ENCODE measurements at places on chromosomes 4 and X.

- DNase-seq = no peak
Measured at GRCh38 chrX:54785901-54786300, 12.2 kb downstream of the ITIH6 start.

- DNase-seq = no peak
Measured at GRCh38 chr4:74092957-74093356, 6.0 kb downstream of the CXCL2 start.

DNA sequence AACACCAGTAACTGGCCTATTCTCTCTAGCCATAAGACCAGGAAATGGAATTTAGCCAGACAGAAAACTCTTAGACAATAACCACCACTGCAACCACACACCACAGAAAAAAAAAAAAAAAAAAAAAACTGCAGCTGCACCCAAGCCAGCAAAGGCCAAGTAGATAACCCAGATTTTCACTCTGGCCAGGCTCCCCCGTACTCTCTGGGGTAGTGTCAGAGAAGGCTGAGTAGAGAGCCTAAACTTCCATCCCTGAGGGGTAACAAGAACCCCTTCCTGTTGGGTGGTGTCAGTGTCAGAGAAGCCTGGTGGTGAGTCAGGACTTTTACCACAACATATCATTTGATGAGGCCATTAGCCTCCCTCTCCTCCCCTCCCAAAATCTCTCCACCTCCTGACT is 5.6 kb upstream of the DLG3 start:
- no peak for DNase-seq

- no peak for DNase-seq
Measured at GRCh38 chr4:188023682-188024081, 28.1 kb downstream of the ZFP42 start.

DNA sequence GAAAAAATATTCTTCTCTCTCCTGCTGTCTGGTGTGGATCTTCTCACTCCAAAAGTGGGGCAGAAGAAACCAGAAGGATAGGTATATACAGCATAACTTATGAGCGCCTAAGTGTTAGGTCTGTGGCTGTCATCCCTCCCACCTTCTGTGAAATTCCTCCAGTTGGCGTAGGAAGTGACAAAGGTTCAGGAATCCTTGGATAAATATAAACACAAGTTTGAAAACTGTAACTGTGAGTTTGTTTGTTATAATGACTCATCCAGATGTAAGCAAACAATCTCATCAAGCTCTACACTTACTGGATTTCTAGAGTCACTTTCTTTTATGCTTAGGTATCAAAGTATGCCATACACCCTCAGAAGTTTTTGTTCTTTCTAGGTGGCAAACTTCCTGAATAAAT is 405.2 kb downstream of the FAT4 start:
- no peak for DNase-seq

DNA sequence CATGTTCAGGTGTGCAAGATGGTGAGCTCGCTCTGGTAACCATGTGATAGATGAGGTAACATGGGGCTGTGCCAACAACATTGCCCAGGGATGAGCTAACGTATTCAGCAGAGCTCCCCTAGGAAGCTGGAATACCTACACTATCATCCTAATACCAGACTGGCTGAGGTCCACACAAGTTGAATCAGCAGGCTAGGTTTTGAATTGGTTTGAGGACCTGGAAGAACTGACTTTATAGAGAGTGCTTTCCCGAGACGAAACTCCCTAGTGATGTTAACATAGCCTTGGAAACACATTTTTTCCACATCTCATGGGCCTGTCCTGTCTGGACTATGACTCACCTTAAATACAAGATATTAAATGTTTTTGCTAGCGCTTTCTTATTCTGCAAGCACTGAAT is 56.7 kb downstream of the IGFBP7 start:
- DNase-seq = no peak

DNA sequence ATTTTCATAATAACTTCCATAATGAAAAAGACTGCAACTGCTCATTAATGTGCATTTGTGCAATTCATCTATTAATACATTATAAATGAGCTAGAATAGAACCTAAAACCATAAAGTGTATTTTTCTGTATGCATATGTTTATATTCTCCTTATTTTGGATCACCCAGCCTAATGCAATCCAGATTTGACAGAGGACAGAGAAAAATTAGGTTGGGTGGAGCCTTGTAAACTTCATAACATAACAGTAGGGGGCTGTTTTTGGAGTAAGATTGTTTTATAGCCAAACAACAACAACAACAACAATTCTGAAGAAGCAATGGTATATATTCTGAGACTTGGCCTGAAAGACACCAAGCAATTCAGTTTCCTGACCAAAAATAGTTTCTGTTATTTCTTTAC is 615.3 kb upstream of the SLIT2 start:
- no peak for DNase-seq

DNA sequence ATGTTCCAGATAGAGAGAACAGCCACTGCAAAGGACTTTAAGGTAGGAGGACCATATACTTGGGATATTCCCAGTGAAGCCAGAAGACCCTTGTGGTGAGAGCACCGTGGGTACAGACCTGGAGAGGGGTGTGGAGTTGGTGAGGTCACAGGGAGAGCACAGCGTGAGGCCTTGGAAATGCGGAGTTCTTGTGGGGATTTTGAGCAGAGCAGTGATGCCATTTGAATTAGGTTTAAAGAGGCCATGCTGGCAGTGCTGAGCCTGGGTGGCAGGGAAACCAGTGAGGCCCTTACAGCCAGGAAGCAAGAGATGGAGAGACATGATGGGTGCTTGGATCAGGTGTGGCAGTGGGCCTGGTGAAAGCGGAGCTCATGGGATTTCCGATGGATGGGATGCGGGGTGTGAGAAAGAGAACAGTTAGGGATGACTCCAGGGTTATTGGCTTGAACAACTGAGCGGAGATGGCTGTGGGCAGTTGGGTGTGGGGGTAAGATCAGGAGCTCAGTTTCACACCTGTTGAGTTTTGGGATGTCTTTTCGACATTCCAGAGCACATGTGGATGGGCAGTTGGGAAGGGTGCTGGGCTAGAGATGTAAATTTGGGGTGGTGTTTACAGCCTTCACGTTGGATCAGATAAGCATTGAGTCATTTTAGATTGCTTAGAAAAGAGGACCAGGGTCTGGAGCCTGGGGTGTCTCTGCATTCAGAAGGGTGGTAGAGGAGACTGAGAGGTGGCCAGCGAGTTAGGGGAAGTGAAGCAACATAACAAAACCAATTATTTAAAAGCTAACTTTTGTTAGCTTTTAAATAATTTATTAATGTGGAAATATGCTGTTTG is 68.9 kb downstream of the TMEM131L start:
- DNase-seq = no peak

- no peak for DNase-seq
Measured at GRCh38 chr4:25128671-25129070, 31.6 kb downstream of the SEPSECS start.

GRCh38 chr4:41927796-41928499 is 7.3 kb upstream of the TMEM33 start:
- no peak for DNase-seq

- DNase-seq = no peak
Measured at GRCh38 chrX:77918568-77918967, 8.1 kb downstream of the ATP7A start.

- peak; percentile 26 for DNase-seq
Measured at GRCh38 chr4:151199319-151200190, 77.4 kb upstream of the PRSS48 start.

DNA sequence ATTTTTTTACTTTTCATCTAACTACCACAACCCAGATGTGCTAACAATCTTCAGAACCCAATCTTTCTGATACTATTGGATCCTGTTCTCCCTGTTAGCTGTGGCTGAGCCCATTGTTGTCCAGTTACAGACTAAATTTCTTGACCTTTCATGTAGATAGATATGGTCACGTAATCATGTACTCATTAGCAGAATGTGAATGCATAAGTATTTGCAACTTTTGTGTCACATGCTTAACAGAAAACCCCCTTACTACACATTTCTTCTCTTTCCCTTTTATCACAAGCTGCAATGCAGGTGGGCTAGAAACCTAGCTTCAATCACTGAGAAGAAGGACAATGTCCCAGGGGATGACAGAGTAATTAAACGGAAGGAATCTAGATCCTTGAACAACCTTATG is 13.1 kb upstream of the FAM13A start:
- DNase-seq = no peak

DNA sequence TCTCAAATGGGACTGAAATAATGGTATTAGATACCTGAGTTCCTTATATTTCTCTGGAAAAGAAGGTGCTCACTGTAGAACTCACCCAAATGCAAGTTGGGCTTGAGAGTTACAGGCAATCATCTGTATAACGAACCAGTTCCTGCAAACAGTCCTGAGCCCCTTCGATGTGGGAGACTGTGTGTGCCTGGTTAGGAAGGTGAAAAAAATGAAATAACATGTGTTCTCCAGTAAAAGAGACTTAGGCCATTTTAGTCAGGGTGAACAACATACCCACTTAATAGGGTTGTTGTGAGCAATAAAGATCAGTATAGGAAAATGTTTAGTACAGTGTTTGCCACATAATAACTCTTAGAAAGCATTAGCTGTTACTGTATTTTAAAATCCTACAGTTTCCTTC is 23.4 kb downstream of the STIM2 start:
- DNase-seq = no peak

DNA sequence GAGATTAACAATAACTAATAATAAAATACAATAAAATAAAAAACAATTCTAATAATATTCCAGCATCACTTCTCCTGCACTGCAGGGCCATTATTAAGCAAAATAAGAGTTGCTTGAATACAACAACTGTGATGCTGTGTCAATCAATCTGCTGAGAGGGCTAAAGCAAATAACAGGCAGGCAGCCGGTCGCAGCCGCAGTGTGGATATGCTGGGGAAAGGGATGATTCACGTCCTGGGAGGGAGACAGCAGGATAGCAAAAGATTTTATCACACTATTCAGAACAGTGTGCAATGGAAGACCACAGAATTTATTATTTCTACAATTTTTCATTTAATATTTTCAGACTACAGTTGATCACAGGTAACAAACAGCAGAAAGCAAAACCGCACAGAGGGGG is 76.5 kb upstream of the SMARCAD1 start:
- DNase-seq = no peak

DNA sequence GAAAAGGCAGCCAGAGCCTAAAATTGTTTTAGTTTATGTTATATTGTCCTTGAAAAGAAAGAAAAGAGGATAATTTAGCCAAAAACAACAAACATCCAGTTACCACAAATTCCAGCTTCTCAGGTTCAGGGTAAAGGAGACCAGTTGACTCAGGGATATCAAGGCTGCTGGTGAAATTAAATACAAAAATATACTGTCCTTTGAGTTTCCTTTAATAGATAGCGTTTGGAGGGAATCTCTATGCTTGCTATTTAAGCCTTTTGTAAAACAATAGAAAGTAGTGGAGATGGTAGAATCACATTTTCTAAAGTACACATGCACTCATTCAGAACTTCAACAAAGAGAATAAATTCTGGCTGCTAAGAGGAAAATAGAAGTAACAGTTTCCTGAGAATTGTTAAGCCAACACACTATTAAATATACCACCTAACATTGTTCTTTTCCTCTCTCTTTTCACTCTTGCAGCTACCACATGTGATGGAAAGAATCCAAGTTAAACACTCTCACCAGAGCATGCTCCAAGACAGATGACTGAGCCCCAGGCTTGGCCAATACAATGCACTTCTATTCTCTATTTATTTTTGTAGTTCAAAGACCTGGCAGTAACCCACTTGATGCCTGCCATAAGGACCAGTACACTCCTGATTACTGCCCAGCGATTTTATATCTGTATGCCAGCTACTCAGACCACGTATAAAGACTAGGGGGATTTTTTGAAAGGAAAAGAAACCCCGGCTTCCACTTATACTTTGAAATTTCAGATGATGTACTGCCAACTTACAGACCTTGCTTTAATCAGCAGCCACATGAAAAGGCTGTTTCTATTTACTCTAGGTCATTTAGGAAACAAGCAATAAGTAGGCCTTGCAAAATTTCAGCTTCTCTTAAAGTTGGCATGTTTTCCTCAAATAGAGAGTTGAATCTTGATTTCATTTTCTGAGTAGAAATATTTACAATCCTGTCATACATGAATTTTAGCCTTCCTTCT is 756.9 kb downstream of the FAT4 start:
- peak; percentile 50 for DNase-seq

GRCh38 chr4:112759313-112759712 is 122.4 kb downstream of the LARP7 start:
- no peak for DNase-seq
